ENCODE measurements at places on chromosomes 16 and 17.

GRCh38 chr16:85149776-85150175, 37.5 kb upstream of the CIBAR2 start:
- DNase-seq: no peak

GRCh38 chr16:21717608-21718007, 53.8 kb downstream of the OTOA start:
- DNase-seq: no peak

DNA sequence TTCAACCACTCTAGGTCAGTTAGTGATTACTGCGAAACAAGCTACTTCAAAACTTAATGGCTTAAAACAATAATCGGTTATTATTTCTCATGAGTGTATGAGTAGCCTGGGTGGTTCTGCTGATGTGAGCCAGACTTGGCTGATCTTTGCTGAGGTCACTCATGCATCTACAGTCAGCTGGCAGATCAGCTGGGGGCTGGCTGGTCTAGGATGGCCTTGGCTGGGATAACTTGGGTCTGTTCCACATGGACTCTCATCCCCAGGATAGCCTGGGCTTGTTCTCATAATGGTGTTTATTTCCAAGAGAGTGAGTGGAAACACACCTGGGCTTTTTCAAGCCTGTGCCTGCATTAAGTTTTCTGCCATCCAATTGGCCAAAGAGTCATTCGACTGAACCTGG, 13.0 kb downstream of the CCDC182 start:
- DNase-seq: no peak

- DNase-seq: no peak
Measured at GRCh38 chr17:59365383-59365981, 34.0 kb downstream of the YPEL2 start.

- no peak for DNase-seq
Measured at GRCh38 chr16:2205967-2206313, 686 bp downstream of the MLST8 start.

GRCh38 chr16:81568749-81569087, 124.1 kb downstream of the CMIP start:
- DNase-seq: no peak

GRCh38 chr16:31876951-31877828, 3.6 kb downstream of the ZNF267 start:
- DNase-seq: no peak

- DNase-seq: peak; percentile 71
Measured at GRCh38 chr16:2486645-2487516, 12.0 kb downstream of the TBC1D24 start.

DNA sequence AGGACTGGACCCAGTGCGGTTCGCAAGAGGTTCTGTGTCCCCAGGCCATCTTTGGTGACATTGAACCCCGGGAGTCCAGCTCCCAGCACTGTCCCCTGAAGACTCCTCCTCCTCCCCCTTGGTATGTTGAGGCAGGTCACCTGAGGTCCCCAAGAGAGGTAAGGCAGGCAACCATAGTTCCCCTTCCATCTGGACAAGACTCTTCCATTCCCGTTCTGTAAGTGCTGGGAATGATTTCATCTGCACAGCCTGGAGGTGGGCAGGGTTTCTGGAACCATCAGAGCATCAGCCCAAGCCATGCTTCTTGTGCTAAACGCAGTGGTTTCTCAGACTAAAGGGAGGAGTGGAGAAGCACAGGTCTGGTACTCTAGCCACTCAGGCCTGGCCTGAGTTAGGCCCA, 24.9 kb downstream of the COPZ2 start:
- DNase-seq: no peak

- no peak for DNase-seq
Measured at GRCh38 chr17:57294101-57294500, 37.8 kb downstream of the MSI2 start.

- no peak for DNase-seq
Measured at GRCh38 chr16:88039591-88039990, 88.4 kb downstream of the BANP start.

GRCh38 chr16:2035431-2036199, 8.9 kb downstream of the NHERF2 start:
- no peak for DNase-seq

DNA sequence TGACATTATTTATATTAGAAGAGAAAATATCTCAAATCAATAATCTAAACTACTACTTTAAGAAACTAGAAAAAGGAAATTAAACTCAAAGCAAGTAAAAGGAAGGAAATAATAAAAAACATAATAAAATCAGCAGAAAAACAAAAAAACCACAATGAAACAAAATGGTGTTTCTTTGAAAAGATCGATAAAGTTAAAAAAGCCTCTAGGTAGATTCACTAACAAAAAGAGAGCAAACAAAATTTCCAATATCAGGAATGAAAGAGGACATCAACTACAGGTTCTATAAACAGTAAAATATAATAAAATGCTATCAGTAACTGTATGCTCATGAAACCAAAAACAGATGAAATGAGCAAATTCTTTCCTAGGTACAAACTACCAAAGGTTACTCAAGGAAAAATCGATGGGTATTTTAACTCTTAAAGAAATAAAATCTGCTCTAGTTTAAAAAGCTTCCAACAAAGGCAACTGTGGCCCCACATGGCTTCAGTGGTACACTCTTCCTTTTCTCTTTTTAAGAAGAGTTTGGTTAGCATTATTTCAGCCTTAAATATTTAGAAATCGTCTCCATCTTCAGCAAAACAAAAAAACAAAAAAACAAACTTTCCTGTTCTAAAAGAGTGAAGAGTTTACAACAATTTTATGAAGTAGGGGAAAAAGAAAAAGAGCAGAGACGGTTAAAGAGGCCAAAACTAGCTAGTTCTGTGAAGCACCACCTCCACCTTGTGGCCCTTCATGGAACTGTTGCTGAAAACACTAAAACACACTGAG, 102.2 kb downstream of the TRIM37 start:
- DNase-seq: peak; percentile 50

DNA sequence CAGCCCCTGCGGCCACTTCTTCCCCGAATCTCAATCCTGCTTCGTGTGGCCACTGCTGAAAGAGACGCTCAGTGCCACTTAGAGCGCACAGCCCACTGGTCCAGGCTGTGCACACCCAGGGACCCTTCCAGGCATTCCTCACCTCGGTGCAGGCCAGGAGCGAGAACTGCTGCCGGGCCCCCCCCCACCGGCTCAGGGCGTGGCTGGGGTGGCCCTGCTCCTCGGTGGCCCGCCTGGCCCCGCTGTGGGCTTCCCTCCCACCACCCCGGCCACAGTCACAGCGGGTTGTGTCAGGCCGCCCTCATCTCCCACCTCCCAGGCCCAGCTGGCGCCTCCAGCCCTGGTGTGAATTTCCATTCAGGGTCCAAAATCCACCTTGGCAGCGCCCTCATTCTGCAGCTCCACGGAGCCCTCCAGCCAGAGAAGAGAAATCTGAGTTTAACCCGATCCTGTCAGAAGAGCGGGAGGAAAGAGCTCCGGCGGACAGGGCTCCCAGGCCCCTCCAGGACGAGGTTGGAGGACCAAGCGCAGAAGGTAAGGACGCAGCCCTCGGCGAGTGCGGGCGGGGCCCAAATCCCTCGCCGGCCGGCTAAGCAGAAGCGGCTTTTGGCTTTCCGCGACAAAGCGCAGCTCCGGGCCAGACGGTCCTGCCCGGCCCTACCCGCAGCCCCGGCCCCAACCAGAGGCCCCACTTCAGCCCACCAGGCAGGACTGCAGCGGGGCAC, 12.0 kb downstream of the TBC1D16 start:
- DNase-seq: no peak

- DNase-seq: peak; percentile 45
Measured at GRCh38 chr17:7136266-7136877, 21.8 kb upstream of the ASGR2 start.

DNA sequence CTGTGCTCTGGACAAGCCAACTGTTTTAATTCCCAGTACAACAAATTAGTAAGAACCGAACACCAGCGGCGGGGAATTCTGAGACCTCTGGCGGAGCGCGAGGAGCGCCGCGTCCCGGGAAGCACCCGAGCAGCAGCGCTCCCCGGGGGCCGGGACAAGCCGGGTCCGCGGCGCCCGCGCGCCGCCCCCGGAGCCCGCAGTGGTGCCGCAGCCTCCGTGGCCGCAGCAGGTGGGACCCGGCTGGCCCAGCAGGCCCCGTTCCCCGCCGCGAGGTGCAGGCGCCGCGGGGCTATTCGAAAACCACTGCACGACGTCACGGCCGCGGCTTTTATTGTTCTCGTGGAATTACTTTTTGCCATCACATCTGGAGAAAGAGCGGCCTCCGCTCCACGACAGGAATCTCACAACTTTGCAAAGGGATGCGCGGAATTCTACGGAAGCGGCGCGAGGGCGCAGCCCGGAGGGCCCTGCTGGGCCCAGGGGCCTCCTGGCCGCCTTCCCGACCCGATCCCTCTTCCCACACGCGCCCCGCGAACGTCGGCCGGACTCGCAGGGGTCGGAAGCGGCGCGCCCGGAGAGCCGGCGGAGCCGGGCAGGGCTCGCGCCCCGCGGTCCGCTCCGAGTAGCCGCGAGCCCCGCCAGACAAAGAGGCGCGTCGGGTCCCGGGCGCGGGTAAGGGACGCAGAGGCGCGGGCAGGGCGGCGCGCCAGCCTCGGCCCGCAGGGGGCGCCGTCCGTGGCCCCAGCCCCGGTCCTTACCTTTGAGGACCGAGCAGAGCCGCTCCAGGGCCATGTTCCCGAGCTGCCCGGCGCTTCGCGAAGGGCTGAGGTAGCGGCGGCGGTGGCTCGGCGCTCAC, 696 bp downstream of the NETO2 start:
- DNase-seq: peak; percentile 25

DNA sequence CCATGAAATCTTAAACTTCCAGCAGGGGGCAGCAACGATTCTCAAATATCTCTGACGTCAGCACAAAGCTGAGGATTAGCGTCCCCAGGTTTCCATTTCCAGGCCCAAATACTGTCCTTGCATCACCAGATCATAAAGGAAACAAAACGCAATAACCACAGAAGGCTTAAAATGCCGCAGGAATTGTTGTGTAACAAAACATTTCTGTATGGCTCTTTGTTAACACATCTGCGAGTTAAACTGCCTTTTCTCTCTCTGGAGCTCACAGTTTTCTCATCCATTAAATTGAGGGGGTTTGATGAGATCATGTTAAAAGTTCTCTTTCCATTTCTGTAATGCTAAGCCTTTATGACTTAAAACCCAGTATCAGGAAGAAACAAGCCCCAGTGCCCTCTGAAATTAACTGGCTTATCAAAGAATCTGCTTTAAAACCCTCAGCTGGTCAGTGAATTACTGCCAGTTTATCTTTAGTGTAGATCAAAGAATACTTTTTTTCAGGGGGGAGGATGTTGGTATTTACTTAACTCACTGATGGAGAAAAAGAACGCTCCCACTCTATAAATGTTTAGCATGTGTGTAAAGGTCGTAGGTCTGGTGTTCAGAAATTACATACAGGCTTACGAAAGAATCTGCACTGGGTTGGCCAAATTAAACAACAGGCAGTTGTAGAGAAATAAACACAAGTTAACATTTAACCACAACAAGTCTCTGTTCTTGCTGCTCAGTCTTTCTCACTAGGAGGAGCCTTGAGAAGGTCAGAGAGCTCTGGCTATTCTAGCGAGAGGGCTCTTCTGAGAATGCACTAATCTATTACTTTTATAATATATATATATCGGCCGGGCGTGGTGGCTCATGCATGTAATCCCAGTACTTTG, 10.6 kb upstream of the TERF2 start:
- peak; percentile 32 for DNase-seq

DNA sequence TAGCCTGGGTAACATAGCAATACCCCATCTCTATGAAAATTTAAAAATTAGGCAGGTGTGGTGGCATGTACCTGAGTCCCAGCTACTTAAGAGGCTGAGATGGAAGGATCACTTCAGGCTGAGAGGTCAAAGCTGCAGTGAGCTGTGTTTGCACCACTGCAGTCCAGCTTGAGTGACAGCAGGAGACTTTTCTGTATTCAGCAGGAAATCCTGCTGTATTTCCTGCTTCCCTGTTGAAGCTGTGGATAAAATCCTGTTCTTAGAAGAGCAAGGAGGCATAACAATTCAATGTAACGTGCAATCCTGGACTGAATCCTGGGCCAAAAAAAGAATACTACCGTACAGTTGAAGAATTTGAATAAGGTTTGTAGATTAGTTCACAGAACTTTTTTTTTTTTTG, 62.2 kb downstream of the FBXL20 start:
- DNase-seq: no peak

- no peak for DNase-seq
Measured at GRCh38 chr16:86427433-86427851, 82.9 kb upstream of the FOXF1 start.

GRCh38 chr16:11781773-11782172, 15.3 kb downstream of the ZC3H7A start:
- DNase-seq: no peak

DNA sequence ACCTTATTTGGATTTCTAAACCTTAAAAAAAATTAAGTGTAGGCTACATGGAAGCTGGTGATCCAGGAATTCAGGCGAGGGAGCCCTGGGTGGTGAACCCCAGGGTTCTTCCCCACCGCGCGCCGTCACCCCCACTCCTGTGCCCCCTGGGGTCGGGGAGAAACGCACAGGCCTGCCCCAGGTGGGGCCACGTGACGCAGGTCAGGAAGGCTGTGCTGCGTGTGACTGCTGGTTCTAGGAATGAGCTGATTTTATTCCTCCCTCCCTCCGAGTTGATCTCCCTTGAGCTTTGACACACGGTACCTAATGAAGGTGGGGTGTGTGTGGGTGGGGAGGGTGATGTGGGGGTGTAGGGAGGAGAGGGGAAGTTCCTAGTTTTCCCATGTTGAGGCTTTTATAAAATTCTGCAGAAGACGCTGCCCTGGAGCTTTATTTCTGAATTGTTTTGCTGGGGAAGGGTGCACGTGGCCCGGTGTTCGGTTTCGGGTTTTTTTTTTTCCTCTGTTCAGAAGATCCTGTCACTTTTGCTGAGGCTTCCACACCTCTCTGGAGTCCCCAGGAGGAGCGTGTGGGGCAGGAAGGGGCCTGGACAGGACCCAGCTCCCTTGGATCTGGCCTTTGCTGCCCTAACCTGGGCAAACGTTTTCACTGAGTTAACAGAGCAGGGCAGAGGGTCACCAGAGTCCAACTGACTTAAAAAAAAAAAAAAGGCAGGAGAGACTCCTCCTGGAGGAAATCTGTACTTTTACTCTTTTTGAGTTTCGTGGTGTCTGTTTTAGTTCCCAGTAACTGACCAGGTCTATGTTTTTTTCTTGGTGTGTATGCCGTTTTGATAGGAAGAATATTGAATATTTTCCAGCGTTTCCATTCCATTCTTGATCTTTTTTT, 55.8 kb upstream of the GSE1 start:
- DNase-seq: no peak

DNA sequence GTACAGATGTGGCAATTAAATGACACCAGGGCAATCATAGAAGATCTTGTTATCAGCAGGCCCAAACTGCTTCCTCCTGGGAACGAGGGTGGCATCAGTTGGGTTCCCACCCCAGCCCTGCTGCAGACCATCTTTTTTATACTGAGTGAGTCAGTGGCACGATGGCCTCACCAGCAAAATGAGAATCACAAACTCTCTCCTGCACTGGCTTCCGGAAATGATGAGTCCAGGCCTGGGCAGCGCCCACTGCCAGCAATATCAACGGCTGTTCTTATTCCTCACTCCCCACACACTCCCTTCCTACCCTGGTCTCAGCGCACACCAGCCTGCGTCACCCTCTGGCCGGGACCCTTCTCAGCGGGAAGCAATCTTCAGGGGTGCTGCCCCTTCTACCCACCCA, 340.3 kb downstream of the FOXL1 start:
- DNase-seq: no peak

Measured in activated naive CD4-positive, alpha-beta T cell (primary cell).